Fibroblast of lung (primary cell): ENCODE measurements at places on chromosomes 12 and 14.

- peaks cover 4% of the 10 kb centered on the region for H3K4me1 ChIP-seq
- no peak for DNase-seq
- no peaks in the 10 kb centered on the region for H3K36me3 ChIP-seq
- H3K4me3 ChIP-seq: no peak overlapping the region
These were observed 24.5 kb upstream of the SPTLC2 start for GRCh38 chr14:77640756-77641533.

DNA sequence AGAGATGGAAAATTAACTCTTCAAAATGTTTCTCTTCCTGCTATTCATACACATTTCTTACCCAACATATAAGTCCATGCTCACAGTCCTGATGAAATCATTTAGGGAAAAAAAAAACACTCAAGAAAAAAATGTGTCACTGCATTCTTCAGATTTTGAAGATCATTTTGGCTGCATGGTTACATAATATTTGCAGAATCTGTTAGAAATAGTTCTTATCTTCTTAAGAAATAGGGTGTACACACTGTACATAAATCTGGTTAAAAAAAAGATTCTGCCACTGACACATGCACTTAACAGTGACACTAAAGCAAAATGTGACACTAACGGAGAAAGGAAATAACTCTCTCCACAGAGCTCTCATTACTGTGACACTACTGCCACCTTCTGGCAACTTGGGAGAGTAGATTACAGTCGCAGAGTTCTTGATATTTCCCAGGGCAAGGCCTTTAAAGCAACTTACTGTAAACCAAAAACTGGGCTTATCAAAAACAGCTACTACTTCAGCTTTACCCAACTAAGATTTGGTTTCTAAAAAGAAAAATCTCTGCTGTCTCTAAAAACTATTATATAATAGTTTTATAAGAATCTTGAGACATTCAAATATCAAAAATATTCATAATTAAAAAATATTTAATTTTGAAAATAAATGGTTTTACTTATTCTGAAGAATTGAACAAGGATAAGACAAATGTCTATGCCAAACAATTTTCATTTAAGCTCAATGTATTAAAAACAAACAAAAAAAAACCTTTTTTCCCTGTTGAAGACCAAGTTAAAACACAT is 65.0 kb downstream of the SETD3 start:
- no peak overlapping the region for H3K27ac ChIP-seq
- peak; percentile 72 for DNase-seq
- H3K4me3 ChIP-seq: no peak overlapping the region
- H3K27me3 ChIP-seq: no peaks in the 10 kb centered on the region

- H3K4me1 ChIP-seq: no peaks in the 10 kb centered on the region
- H3K36me3 ChIP-seq: no peaks in the 10 kb centered on the region
- H3K27me3 ChIP-seq: no peaks in the 10 kb centered on the region
- H3K4me3 ChIP-seq: no peak overlapping the region
These were observed 201.7 kb downstream of the AKAP6 start for GRCh38 chr14:32530800-32531199.

DNA sequence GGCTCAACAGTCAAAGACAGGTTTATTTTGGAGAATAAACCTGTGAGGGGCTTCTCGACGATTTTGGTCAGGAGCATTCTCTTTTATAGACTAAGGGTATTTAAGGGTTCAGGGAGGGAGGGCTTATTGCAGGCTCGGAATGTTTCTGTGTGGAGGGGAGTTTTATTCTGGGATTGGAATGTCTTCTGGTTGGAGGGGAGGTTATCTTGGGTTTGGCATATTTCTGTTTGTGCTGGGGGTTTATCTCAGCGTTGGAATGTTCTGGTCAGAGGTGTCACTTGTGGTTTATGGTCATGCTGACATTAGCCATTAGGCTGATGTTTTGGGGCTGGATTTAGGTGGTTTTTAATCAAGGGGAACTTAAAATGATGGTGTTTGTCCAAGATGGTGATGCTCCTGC is 103.9 kb downstream of the SUDS3 start:
- no peak for DNase-seq
- no peaks in the 10 kb centered on the region for H3K36me3 ChIP-seq

GRCh38 chr14:105487449-105487985 is 831 bp downstream of the CRIP1 start:
- no peak for DNase-seq
- H3K27me3 ChIP-seq: peaks cover 19% of the 10 kb centered on the region
- H3K27ac ChIP-seq: no peak overlapping the region
- peaks cover 5% of the 10 kb centered on the region for H3K4me1 ChIP-seq
- H3K36me3 ChIP-seq: no peaks in the 10 kb centered on the region
